ENCODE measurements at places on chromosomes 16 and 17. TPM values are rescaled to one million over a fixed set of nuclear protein-coding genes. Genes with fewer than 3 reads are reported as not detected.

- no peak for DNase-seq
These were observed 90.2 kb upstream of the ERCC4 start for GRCh38 chr16:13829697-13830299.

The CSH2 gene
- total RNA-seq = not detected

The RCVRN gene
- total RNA-seq = not detected

The PERCC1 gene
- not detected for total RNA-seq

The SRCIN1 gene
- total RNA-seq = 0.48 TPM

The SLFN13 gene
- 8.1 TPM for total RNA-seq

DNA sequence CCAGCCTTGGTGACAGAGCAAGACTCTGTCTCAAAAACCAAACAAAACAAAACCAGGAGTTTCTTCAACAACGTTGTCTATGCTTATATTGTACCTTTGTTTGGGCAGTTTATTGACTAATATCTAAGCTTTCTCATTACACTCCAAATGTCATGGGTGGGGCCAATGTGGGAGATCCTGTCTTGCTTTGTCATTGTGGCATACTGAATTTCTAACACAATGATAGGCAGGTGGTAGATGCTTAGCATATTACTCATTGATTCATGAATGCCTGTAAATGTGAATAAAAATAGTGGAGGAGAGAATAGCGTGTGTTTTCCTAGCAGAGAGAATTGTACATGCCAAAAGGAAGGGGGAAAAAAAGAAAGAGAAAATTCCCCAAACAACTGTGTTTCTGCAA, 802.5 kb upstream of the EEF2KMT start:
- no peak for DNase-seq

The METTL22 gene
- 38.9 TPM for total RNA-seq

DNA sequence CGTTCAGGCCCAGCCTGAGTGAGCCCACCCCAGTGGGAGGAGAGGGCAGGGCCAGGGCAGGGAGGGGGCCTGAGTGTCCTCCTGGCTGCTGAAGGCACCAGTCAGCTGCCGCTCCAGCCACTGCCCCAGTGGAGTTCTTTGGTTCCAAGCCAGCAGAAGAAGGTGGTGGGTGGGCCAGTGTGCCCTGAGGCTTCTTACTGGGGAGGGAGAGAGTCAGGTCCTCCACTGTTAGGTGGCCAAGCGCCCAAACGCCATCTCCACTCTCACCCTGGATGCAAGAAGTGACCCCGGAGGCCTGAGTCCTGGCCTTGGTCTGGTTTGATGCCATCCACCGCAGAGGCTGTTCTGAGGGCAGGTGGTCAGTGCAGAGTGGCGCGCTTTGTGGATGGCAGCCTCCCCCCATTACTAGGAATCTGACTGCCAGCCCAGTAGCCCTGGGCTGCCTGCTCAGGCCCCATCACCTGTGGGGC, 2.2 kb downstream of the RNF213 start:
- DNase-seq = no peak

DNA sequence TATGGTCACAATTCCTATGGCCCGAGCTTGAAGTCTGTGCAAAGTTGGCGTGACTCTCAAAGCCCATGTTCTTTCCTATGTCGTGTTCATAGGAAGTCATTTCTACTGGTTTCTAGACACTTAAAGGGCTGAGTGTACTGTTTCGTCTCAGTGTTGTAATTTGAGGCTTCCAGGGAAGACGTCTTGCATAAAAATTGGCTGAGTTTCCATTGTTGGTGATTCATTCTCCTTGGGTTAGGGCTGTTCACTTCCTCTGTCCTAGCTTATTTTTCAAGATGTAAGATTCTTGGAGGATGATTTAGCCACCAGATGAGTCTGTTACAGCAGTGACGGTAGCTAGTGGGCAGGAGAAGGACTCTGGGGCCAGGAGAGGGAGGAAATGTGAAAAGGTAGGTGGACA, 43.1 kb downstream of the PIK3R5 start:
- no peak for DNase-seq

DNA sequence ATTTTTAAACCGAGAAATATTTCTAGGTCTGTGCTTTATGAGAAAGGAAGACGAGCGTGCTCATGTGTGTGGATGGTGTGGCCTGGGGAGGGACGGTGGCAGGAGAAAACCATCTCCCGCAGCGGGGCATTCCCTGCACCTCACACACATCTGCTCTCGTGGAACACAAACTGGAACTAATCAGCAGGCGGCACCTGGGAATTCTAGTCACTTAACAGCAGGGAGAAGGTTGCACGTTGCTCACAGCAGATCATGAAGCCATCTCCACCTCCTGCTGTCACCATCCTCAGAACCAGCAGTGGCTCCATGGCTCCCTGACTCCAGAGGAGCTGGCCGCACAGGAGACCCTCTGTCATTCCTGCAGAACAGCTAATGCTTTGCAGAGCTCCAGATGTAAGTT, 35.2 kb downstream of the ADCY9 start:
- no peak for DNase-seq

The PRRT2 gene
- not detected for total RNA-seq

DNA sequence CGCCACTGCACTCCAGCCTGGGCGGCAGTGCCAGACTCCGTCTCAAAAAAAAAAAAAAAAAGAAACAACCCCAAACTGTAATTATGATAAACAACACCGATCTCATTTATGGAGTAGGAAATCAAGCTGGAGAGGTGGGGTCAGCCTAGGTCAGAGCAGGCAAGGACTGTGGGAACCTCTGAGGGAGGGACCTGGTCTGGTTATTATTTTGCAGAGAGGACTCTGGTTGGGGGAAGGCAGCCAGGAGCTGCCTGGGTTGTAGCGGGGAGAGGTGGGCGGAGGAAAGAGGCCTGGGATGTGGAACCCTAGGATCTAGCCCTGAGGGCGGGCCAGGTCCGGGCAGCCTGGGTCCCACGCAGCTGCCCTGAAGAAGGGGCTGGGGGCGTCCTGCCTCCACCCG, 10.9 kb upstream of the HS3ST6 start:
- DNase-seq = no peak

- DNase-seq = peak; percentile 28
These were observed 28.3 kb downstream of the ETV4 start for GRCh38 chr17:43517615-43518386.

DNA sequence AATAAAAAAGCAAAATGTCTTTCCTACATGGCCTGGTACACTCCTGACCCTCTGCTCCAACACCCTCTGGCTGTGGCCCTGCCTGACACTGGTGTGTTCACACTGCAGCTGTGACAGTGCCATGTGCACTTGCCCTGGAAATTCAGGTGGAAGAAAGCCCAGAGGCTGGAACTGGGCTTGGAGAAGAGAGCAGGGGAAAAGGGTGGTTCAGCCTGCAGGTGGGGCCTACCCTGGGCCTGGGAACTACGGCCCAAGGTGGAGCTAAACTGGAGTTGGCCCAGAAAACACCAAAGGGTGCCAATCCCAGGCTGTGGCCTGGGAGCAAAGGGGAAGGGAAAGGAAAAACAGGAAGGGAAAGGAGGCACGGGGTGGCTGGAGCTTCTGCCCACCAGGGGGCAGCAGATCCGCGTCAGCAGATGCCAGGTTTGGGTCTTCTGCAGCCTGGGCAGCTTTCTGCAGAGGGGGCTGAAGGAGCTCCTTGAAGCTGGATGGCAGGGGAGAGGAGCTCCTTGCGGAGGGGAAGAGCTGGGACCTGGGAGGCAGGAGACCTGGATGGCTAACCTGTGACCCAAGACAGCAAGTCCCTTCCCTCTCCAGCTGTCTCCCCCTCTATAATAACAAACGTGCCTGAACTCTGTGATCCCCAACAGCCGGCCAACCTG, 15.4 kb upstream of the CTCF start:
- peak; percentile 74 for DNase-seq

DNA sequence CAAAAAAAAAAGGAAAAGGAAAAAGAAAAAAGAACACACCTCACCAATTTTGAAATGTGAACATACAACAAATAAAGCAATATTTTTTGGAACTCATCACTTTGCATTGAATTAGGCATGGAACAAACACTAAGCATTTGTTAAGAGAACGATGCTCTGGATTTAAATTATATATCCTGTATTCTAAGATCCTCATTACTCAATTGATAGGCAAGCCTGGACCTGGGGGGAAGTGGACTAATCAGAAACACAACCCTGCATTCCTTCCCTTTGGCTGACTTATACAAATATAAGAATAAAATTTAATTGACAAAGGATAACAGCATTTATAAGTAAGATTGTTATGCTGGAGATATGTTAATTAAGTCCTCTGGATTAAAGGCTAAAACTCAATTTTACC, 2.2 kb downstream of the GJC1 start:
- no peak for DNase-seq

- no peak for DNase-seq
These were observed 5.2 kb downstream of the RND2 start for GRCh38 chr17:43030137-43030767.

DNA sequence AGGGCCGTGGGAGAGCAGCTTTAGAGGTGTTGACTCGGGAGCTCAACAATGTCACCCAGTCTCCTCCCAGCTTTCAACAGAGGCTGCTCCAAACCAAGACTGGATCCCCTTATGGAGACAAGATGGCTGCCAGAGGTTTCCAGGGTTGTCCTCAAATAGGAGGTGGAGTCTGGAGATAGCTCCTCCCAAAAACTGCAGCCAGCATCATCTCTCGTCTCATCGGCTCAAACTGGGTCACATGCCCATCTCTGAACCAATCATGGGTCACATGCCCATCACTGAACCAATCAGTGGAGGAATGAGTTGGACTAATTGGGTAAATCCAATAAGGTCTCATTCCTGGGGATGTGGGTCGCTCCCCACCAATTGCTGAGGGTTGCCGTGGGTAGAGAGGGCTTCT, 41.1 kb upstream of the C16orf82 start:
- DNase-seq = no peak

GRCh38 chr17:72119077-72119872, 1.5 kb upstream of the SOX9 start:
- DNase-seq = no peak

DNA sequence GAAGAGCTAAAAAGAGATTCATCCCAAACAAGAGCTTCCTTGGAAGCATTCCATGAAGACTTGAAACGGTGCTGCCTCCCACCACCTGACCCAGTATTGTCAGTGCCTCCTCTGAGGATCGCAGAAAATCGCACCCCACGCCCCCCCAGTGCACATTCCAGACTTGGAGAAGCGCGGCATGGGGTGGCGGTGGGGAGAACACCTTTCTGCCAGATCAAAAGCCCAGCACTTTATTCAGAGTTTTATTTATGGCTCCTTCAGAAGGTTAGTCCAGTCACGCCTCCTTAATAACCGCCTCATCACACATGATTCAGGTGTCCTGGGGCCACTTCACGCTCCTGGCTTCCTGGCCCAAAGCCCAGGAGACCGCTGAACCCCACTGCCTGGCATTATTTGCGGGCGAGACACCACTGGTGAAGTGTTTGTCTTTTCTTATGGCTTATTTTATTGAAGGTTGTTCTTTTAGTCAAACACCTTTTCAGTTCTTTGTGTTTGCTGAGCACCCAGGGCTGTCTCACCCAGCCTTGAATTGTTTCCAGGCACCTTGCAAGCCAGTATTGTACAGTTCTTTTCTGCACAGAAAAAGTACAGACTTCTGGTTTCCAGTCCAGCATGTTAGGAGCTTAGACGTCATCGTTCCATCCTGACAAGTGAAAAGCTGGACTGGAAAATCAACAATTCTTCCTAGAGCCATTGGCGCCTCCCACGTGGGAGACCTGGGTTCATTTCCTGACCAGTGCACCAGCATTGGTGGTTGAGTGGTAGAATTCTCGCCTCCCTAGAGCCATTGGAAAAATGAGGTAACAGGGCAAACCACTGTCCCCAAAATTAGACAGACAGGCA, 79.6 kb upstream of the CACNG5 start:
- no peak for DNase-seq

DNA sequence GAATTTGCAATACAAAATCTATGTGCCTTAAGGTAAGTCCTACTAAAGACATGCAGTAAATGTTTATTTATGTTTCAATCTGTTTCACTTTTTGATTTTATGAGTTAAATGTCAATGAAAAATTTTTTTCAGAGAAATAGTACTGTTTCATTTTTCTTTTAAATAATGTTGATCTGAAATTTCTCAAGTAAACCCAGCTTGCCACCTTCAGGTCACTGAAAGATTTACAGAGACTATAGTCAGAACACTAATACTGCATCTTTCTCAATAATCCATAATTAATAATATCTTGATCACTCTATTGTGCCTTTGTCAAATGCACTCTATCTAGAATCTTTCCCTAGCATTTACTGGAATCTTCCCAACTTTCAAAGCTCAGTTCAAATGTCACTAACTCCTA, 6.5 kb upstream of the DHX40 start:
- no peak for DNase-seq

The AP1G1 gene
- total RNA-seq = 64.9 TPM

DNA sequence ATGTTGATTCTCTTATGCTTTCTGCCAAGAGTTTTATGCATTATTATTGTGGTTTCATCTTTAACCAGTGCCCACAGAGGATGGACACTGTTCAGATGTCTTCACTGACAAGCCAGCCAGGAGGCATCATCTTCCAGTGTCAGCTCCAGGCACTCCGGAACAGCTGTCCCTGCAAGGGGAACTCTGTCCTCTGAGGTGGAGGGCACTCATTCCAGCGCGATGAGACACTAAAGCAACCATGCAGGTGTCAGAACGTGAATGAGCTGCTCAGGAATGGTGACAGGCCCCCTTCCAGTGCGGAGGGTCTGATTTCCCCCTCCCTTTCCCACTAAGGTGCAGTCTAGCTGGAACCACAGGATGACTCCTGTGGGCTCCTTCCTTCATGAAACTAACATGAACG, 117.5 kb downstream of the NOG start:
- no peak for DNase-seq

DNA sequence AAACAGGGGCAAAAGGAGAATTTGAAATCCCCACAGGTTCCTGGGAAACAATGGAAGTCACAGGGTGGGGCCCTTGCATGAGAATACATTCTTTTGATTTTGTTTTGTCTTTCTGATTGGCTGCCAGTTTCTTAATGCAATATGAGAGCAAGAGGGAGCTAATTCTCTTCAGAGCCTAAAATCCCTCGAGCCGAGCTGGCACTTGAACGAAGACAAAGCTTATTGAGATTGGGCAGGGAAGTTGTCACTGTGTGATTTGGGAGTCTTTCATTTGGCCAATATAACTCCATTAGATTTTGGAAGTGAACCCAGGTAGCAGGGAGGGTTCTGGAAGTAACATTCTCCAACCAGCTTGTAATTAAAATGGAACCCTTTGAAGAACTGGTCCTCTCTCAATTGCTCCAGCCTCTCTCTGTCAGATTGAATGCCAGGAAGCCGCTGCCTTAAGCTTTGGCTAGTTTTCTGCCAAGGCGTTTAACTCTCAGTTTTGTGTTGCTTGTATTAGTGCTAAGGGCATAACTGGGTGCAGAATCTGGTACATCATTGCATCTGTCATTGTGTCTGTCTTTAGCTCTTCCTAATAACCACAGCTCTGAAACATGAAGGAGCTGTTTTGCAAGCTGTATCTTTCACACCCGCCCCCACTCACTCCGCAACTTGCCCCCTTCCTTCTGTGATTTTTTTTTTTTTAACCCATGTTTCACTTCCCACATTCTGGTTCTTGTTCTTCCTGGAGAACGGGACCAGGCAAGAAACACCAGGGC, 272.0 kb downstream of the MAF start:
- DNase-seq = peak; percentile 23

The PRAC2 gene
- not detected for total RNA-seq

- no peak for DNase-seq
These were observed 9.5 kb upstream of the GRN start for GRCh38 chr17:44335564-44335963.

The LITAFD gene
- total RNA-seq = not detected

- DNase-seq = no peak
These were observed 69.3 kb downstream of the ABR start for GRCh38 chr17:1110541-1110861.

GRCh38 chr16:1519831-1520230, 13.6 kb upstream of the TMEM204 start:
- DNase-seq = no peak
